ENCODE measurements at places on chromosomes 12 and 14.

GRCh38 chr12:78963439-78964227, 99.1 kb downstream of the SYT1 start:
- no peak for DNase-seq

- DNase-seq, result peak; percentile 8
Observed at GRCh38 chr12:14873440-14874185, 12.0 kb downstream of the MGP start.

GRCh38 chr12:60415351-60415750, 819.5 kb downstream of the SLC16A7 start:
- DNase-seq, result no peak

DNA sequence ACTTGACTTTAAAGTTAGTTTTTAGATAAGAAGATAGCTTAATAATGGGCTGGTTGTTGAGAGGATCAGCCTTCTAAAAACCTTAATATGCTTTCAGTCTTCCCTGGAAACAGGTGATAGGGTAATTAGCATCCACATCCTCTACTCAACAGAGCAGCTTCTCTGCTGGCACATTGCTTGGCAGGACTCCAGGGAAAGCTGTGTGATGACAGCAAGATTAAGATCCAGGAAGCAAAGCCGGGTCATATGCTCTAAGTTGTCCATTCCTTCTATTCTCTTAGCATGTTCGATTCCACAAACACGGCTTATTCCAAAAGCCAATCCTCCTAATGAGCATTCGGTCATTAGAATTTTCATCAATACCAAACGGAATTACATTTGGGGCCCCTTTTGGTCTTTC, 87.0 kb downstream of the HMGA2 start:
- DNase-seq, result no peak

GRCh38 chr12:60223242-60223641, 627.4 kb downstream of the SLC16A7 start:
- DNase-seq, result no peak

DNA sequence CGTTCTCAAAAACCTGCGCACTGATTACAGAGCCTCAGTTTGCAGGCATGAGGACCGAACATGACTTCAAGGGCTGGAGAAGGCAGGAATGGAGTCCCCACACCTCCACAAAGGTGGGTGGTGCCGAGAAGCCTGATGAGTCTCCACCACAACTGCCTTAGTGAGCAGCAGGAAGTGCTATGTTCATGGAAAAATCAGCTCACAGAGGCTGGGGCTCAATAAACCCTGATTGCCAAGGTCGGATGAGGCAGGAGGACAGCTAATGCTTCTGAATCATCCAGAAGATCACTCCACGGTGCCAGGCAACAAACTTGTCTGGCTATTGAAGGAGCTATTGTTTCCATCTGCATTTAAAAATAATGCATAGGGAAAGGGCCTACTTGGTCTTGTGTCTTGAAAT, 31.1 kb downstream of the APPL2 start:
- no peak for DNase-seq

GRCh38 chr14:76498976-76499375, 123.0 kb downstream of the ESRRB start:
- DNase-seq, result no peak

- no peak for DNase-seq
Observed at GRCh38 chr12:26571560-26571959, 261.4 kb downstream of the ITPR2 start.

DNA sequence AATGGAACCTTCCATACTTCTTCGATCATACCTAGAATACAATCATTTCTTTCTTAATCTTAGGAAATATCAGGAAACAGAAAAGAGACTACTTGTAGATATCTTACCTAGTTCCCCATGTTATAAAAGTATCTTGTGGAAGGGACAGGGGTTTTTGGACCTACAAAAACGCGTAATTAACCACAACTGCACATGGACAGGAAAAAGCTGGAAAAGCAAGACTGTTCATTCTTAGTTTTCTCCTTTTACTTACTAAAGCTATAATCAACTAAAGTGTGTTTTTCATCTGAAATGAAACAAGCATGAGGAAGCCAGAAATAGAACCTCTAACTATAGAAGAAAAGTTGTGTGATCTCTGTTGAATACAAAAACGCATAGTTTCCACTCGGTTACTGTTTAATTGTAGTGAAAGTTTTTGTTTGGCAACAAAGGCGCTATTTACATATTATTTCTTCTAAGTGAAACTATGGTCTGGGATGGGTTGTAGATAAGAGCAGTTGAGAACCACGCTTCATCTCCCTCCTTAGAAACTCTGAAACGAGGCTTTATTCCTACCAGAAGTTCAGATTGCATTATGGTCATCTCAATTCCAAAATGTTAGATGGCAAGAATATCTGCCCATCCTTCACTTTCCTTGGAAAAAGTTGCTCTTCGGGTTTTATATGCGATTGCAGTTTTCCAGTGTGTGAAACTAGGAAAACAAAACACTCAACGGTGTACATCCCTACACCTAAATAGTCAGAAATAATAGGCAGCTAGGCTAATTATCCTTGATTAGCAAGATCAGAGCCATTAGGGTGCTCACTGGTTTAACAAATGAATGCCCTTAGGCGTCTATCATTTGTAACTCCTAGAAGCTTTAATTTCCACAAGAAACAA, 1.1 kb downstream of the BCAT1 start:
- no peak for DNase-seq

GRCh38 chr14:77206877-77207389, 25.3 kb downstream of the TMEM63C start:
- no peak for DNase-seq

GRCh38 chr12:116456330-116457082, 102.7 kb upstream of the MAP1LC3B2 start:
- DNase-seq, result no peak

- DNase-seq, result no peak
Observed at GRCh38 chr14:31465111-31465510, 7.8 kb upstream of the DTD2 start.

- peak; percentile 25 for DNase-seq
Observed at GRCh38 chr12:63916561-63917476, 72.3 kb downstream of the SRGAP1 start.

- no peak for DNase-seq
Observed at GRCh38 chr12:6145564-6145963, 21.1 kb upstream of the VWF start.
